ENCODE measurements at places on chromosomes 7 and 10.

GRCh38 chr10:17214526-17214925 lies 13.1 kb upstream of the TRDMT1 start:
- DNase-seq = no peak

DNA sequence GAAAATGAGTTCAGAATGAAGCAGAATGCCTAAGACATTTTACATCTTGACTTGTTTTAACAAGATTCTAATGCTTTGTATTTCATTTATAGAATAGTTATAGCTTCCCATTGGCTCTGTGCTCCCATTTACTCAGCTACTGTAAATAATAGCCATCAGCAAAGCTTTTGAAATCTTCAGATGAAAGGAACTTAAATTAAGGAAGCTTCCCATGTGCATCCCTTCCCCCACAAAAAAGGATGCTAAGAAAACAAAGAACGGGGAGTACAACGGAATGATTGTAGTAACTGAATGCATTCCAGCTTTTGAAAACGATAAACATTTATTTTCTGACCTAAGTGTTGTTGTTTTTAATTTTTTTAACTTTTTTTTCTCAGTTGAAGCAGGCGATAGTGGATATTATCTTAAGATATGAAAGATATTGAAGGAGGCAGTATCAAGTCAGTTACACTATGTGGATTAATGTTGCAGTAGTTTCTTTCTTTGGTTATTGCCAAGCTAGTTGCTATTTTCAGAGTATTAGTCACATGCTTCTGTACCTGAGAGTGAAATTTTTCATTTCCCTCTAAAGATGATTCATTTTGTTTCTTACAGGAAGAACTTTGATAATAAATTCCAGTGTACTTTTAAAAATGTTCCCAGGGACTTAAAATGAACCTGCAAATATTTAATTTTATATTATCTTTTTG lies 129.2 kb downstream of the KCND2 start:
- DNase-seq = no peak

DNA sequence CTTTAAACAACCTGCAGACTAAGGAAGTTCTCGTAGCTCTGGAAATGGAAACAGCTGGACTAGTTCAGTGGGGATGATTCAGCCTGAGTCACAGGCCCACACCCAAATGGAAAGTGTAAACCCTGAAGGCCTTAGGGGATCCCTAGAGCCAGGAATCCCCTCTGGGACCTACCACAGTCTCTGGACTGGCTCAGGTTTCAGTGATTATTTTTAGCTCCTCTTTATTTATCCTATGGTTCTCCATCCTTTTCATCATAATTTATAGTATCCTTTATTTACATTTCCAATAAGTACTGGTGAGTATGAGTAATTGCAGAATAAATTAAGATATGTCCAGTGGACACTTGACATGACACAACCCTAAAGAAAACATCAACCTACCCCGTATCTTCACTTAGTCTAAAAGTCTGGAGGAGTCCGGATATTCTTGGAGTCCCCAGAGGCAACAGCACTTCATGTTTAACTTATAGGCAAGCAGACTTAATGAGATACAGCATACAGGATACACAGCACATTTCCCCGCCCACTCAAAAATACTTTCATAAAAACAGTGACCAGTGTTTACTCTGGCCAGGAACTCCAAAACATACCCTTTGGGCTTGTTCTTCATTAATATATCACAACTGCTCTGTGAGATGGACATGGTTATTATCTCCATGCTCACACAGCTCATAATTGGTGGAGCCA lies 28.4 kb upstream of the SEMA3E start:
- DNase-seq = no peak

GRCh38 chr10:20334559-20334958 lies 518.3 kb downstream of the PLXDC2 start:
- DNase-seq = no peak

GRCh38 chr10:44865289-44865671 lies 45.9 kb upstream of the TMEM72 start:
- DNase-seq = no peak

GRCh38 chr10:79038104-79038840 lies 30.5 kb upstream of the ZMIZ1 start:
- DNase-seq = no peak

- DNase-seq = no peak
These were observed 512 bp downstream of the FAM24B start for GRCh38 chr10:122878799-122879338.

GRCh38 chr7:150847536-150847935 lies 4.8 kb upstream of the AOC1 start:
- DNase-seq = no peak

DNA sequence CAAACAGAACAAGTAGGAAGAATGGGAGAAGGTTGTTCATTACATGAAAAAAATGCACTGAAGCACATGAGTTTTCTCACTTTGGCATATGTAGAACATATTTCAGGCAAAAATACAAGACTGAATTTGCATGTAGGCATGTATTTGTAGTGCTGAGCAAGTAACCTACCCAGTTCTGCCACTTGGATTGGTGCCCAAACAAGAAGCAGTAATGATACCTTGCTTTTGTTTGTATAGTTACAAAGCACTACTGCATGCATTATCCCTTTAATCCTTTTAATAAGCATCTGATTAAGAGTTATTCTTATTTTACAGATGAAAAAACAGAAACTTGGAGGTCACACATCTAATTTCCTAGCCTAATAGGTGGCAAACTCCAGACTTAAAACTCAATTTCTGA lies 23.1 kb upstream of the CTTNBP2 start:
- DNase-seq = no peak

GRCh38 chr7:86629-87028 lies 105.7 kb upstream of the FAM20C start:
- no peak for DNase-seq
